Stimulated activated CD4-positive, alpha-beta T cell treated with anti-CD3 and anti-CD28 coated beads, Interleukin-1b, Interleukin-23, amount 100 ng/mL, for 1 hour (primary cell): ENCODE measurements at places on chromosomes 3 and 15.

- DNase-seq: no peak
Observed at GRCh38 chr3:146970236-146970635, 365.1 kb upstream of the PLSCR5 start.

DNA sequence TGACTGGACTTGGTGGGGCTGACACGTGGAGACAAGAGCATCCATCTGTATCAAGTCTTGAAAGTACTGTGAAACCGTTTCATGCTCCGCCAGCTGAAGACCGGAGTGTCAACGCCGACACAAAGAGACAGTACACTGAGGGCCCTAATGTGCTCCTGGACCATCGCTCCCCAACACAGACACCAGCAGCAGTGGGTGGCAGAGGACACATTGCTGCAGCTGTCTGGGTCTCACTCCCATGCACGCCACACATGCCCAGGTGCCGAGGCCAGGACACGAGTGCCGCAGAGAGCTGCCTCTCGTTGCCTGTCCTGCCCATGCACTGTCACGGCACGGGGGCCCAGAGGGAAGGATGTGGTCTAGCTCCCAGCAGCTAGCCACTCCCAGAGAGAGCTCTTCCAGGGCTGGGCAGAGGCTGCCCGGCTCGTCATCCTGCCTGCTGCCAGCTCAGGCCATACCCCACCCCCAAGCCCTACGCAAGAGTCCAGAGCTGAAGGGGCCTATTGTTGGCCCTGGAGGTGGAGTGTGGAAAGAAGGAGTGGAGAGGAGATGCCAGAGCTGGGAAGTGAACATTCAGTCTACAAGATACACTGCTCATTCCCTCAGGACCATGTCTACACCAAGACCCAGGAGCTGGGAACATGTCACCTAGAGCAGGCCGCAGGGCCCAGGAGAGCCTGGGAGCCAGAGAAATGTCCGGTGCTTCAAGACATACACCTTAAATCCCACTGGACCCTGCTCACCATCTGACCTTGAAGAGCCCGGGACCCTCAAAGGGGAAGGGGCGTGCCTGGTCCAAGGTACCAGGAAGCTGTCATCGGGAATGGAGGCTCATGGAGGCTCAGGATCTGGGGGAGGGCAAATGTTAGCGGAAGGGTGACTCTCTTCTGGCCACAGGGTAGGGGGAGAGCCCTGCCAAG is 7.7 kb downstream of the TNK2 start:
- no peak for DNase-seq

- no peak for DNase-seq
Observed at GRCh38 chr3:176909044-176909443, 288.2 kb downstream of the TBL1XR1 start.

DNA sequence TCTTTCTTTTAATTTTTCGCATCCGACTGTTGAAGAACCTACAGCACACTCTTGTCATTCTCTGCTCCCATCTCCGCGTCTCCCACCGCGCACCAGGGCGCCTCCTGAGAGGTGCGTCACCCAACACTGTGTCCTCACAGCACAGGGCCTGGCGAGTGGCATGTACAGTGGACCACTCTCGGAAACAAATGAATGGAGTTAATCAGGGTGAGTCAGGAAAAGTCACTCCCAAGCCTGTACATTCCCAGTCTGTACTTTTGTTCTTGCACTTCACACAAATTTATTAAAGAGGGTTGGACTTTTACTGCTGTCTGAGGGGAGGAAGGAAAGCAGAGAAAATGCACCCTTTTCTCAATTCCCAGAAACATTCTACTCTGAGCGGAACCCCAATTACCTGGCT is 625 bp downstream of the COL6A6 start:
- DNase-seq: no peak

GRCh38 chr3:45513041-45513440 is 81.5 kb upstream of the LIMD1 start:
- DNase-seq: no peak

DNA sequence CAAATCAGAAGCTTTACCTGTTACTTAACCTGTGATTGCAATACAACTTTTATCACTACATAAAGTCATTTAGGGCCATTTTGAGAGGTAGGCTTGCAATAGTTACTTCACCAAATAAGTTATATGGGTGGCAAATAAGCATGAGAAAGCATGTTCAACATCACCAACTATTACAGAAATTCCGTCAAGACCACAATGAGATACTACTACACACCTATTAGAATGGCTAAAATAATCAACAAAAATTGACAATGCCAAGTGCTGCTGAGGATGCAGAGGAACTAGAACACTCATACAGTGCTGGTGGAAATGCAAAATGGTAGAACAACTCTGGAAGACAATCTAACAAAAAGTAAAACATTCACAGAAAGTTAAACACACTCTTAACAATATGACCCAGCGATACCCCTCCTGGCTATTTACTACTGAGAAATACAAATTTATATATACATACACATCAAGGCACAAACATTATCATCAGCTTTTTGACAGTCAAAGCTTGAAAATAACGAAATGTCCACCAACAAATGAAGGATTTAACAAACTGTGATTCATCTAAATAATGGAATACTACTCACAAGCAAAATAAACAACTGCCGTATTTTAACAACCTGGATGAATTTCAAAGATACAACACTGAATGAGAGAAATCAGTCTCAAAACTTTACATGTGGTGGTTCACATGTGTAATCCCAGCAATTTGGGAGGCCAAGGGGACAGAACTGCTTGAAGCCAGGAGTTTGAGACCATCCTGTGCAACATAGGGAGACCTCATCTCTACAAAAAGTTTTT is 82.9 kb downstream of the MYO9A start:
- no peak for DNase-seq

GRCh38 chr3:126961791-126962461 is 21.0 kb upstream of the PLXNA1 start:
- no peak for DNase-seq

DNA sequence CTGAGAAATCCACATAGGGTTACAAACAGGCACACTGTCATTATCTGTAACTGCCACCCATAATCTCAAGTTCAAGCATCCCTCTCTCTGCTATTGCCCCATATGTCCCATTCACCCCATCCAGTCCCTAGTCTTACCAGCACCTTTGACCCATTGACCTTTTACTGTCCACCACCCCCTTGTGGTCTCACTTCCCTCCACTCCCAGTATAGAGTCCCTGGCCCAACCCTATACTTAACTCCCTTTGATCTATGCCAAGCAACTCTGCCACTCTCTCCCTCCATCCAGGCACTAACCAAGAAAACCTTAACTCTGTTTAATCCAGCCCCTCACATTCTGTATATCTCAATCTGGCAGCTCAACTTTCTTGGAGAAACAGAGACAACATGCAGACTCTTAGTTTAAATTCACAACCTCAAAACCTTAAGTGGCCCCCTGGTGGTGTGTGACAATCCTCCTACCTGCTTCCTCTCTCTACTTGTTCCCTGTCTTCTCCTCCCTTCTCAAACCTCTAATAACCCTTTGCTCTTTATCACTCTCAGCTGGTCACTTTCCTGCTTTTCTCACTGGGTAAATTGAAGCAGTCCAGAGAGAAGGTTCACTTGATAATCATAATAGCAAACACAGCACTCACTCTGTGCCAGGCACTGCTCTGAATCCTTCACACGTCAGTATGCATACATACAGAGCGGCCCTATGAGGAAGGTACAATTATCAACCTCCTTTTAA is 162.7 kb downstream of the STT3B start:
- DNase-seq: peak; percentile 12

- DNase-seq: no peak
Observed at GRCh38 chr15:66472176-66472999, 25.2 kb downstream of the SNAPC5 start.
